ENCODE measurements at places on chromosomes 16 and 17.
A peak's percentile ranks its signal among the peaks of the same experiment; 100 is the strongest.

DNA sequence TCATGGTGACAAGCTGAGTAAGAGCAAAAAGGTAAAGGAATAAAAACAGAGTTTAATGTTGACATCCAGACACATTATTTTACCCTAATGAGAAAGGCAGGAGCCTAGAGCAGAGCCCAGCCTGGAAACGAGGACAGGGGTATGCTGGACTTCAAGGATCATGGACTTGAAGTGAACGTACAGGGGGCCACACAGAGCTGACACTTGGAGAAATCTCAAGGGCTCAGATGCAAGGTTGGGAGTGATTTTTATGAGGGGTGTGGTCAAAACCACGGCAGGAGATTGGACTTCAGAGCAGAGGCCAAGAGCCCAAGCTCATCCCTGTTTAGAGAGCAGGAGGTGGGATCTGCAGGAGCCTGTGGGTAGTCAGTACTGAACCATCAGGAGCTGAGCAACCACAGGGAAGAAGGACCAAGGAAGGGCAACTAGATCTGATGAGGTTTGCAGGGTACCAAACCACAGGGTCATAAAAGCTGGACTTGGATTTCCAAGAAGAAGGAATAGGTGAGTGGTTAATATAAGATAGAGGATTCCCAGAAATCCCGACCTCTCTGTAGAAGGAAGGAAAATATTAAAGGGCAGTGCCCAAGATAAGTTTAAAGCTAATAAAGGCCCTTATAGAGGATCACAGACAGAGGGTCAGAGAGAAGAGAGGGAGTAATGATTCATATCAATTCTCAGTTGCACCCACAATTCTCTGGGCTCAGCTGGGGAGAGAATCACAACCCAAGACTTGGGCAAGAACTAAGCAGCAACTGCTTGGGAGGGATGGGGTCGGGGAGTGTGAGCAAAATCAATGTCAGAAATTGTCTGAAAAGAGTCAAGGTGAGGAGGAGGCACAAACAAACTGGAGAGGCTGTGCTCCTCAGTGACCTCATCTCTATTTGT, 331.7 kb downstream of the SOX9 start:
- peak; percentile 52 for DNase-seq

DNA sequence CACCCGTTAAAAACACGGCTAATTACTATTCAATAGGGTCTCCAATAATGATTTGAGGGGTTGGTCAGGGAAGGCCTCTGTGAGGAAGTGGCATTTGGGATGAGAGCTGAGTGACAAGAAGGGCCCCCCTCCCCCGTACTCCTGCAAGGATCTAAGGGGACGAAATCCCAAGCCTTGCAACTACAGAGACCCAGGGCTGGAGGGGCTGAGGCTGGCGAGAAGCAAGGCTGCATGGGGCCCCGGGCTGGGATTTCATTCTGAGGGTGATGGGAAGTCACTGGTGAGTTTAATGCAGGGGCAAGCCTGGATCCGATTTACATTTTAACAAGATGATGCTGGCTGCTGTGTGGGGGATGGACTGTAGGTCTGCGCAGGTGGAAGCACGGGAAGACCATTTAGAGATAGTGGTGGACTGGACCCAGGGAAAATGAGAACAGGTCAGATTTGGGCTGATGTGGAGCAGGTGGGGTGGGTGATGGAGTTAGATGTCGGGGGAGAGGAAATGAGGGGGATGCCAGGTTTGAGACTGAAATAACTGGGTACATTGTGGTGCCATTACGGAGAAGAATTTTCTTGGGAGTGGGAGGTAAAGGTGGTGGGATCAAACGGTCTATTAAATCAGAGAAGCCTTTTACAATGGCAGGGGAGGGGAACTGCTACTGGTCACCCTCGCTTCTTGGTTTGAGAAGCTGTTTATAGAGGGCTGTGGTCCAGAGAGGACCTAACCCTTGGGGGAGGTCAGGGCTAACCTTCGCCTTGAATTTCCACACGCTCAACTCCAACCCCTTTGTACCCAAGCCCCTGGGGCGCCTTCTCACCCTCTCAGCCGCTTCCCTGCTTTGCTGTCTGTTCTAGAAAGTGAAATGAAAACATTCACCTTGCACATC, 932 bp upstream of the MYBBP1A start:
- no peak for DNase-seq

DNA sequence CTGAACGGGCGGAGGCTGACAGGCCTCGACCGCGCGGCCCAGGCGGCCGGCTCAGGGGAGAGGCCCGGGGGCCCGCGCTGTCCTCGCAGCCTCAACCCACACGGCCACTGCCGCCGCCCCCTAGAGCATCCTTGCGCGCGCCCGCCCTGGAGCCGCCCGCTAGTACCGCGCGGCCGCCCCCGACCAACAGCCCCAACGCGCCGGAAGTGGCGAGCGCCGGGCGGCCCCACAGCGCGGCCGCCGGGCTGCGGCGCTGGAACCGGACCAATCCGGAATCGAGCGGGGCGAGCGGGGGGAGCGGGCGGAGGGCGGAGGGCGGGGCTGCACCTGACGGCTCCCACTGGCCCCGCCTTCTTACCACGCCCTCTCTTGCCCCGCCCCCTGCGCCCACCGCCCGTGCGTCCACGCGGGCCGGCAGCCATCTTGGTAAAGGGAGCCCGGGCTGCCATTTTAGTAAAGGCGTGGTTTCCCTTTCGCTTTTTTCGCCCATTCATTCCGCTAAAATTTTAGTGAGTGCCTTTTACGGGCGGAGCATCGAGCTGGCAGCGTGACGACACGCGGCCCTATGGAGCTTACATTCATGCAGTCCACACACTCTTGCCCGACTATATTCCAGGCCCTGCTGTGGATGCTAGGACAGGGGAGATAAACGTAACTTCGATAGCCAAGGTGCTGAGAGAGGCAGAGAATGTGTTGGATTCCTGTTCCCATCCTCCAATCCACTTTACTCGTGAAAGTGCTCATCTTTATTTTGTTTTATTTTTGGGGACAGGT, at the start of gene XPO6:
Gene XPO6, minus strand, starts transcription at position 208 of the 774 bp plus-strand sequence. CDS start 597 bp downstream, outside the sequence.
- peak; percentile 69 for DNase-seq

- no peak for DNase-seq
Observed at GRCh38 chr16:80151722-80152111, 389.1 kb upstream of the DYNLRB2 start.

GRCh38 chr16:76796416-76796815, 394.6 kb upstream of the MON1B start:
- no peak for DNase-seq

DNA sequence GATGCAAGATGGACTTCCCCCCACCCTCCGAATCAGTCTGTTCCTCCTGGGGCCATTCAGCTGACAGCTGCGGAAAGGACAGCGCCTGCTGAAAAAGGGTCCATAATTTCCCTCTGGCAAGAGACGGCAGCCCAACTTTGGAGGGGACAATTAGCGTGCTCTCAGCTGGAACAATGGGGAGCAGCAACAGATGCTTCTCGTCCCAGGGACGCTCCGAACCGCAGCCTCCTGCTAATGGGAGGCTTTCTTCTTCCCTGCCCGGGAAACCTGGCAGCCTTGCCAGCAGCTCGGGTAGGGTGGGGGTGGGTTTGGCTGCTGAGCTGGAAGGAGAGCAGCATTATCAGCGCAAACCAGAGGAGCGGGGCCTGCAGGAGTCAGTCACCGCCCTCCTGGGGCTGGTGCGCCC, 500.0 kb upstream of the SALL1 start:
- no peak for DNase-seq

DNA sequence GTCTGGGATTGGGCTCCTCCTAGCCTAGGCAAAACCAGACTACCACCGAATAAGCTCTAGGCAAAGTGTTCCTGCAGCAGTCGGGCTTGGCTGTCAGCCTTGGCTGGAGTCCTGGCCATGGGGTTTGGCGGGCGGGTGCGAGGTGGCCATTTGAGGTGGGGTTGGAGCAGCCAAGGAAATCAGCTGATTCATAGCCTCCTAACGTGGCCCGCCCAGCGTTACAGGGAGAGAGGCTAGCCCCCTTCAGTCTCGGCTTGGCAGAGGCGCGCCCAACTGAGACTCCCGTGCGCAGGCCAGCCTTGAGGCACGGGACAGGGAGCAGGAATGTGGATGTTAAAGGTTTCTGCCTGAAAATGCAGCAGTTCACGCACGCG, 1.9 kb downstream of the PMP22 start:
- DNase-seq, result peak; percentile 84

GRCh38 chr16:3243882-3244281, 8.9 kb upstream of the ZNF200 start:
- no peak for DNase-seq

DNA sequence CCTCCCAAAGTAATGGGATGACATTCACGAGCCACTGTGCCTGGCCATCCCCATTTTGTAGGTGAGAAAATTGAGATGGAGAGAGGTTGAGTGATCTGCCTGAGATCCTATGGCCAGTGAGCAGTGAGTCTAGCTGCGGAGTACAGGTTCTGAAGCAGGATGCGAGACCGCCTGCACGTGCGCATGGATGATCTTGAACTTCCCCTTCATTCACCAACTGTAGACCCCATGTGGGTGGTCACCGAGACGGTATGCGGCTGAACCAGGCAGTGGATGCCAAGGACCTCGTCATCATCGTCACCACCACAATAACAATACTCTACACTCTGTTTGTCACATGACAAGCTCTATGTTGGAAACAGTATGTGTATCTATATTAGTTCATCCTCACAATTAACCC, 6.2 kb upstream of the SPNS3 start:
- no peak for DNase-seq
